ENCODE measurements at places on chromosomes 1 and 21. TPM values are rescaled to one million over a fixed set of nuclear protein-coding genes. Genes with fewer than 3 reads are reported as not detected.

DNA sequence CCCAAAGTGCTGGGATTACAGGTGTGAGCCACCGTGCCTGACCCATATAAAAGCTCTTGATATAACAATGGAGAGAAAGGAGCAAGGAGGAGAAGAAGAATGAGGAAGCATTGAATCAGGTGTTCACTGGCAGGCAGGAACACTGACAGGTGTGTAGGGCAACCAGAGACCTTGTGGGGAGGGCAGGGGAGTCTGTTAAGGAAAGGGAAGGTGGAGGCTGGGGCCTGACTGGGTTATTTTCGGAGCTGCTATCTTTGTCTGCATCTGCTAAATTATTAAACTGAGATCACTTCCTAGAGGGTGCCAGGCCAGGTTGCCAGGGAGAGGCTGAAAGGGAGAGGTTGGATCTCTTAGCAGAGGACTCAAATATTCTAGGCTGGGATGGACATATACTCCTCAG, 6.8 kb upstream of the TRNP1 start:
- peaks cover 18% of the 10 kb centered on the region for H3K4me1 ChIP-seq
- H3K27me3 ChIP-seq = no peaks in the 10 kb centered on the region
- no peak overlapping the region for H3K4me3 ChIP-seq
- no peak overlapping the region for H3K27ac ChIP-seq
- H3K36me3 ChIP-seq = no peaks in the 10 kb centered on the region

GRCh38 chr1:168693197-168693871, 35.7 kb downstream of the DPT start:
- H3K4me3 ChIP-seq = no peak overlapping the region
- peak overlapping the region; percentile 54 for H3K27ac ChIP-seq
- H3K27me3 ChIP-seq = peaks cover 9% of the 10 kb centered on the region
- no peaks in the 10 kb centered on the region for H3K36me3 ChIP-seq
- DNase-seq = no peak
- H3K4me1 ChIP-seq = peaks cover 29% of the 10 kb centered on the region

Gene DMRTA2
- total RNA-seq = 0.20 TPM

DNA sequence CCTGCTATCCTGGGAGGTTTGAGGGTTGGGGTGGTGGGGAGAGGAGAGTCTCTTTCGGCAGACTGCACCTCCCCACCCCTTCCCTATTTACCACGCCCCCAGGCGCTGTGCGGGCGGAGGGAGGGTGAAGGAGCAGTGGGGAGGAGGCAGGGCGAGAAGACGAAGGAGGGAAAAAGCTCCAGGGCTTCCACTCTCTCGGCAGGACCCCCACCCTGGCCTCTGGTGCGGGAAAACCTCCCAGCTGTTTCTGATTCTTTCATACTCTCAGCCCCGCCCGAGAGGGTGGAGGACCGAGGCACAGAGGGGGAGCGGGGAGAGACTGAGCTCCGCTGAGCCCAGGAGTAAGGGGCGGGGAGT, 866 bp upstream of the WNT2B start:
- no peak for DNase-seq
- H3K27ac ChIP-seq = no peak overlapping the region
- peak overlapping the region; percentile 62 for H3K4me3 ChIP-seq
- H3K27me3 ChIP-seq = peaks cover 92% of the 10 kb centered on the region
- no peaks in the 10 kb centered on the region for H3K36me3 ChIP-seq

GRCh38 chr1:184050636-184051035, 894 bp upstream of the TSEN15 start:
- H3K36me3 ChIP-seq = peaks cover 7% of the 10 kb centered on the region
- peak overlapping the region; percentile 93 for H3K4me3 ChIP-seq
- no peak for DNase-seq
- peak overlapping the region; percentile 100 for H3K27ac ChIP-seq
- H3K4me1 ChIP-seq = peaks cover 12% of the 10 kb centered on the region

GRCh38 chr1:1342061-1342562, 7.1 kb downstream of the DVL1 start:
- H3K27ac ChIP-seq = no peak overlapping the region
- H3K27me3 ChIP-seq = no peaks in the 10 kb centered on the region
- H3K4me3 ChIP-seq = no peak overlapping the region
- peaks cover under 1% of the 10 kb centered on the region for H3K4me1 ChIP-seq
- H3K36me3 ChIP-seq = peaks cover 9% of the 10 kb centered on the region
- no peak for DNase-seq

GRCh38 chr1:214453109-214453722, 98.2 kb downstream of the PTPN14 start:
- H3K27ac ChIP-seq = no peak overlapping the region
- H3K27me3 ChIP-seq = no peaks in the 10 kb centered on the region
- no peak for DNase-seq
- peaks cover 7% of the 10 kb centered on the region for H3K36me3 ChIP-seq
- peaks cover 12% of the 10 kb centered on the region for H3K4me1 ChIP-seq

GRCh38 chr1:34806396-34806795, 13.6 kb downstream of the GJA4 start:
- no peaks in the 10 kb centered on the region for H3K4me1 ChIP-seq
- DNase-seq = no peak
- H3K27ac ChIP-seq = no peak overlapping the region
- H3K36me3 ChIP-seq = peaks cover 3% of the 10 kb centered on the region
- no peaks in the 10 kb centered on the region for H3K27me3 ChIP-seq

GRCh38 chr1:115710859-115711624, 57.5 kb downstream of the CASQ2 start:
- H3K36me3 ChIP-seq = no peaks in the 10 kb centered on the region
- no peak for DNase-seq
- H3K4me3 ChIP-seq = no peak overlapping the region
- H3K27me3 ChIP-seq = no peaks in the 10 kb centered on the region
- H3K27ac ChIP-seq = no peak overlapping the region

- H3K27me3 ChIP-seq = no peaks in the 10 kb centered on the region
- no peaks in the 10 kb centered on the region for H3K4me1 ChIP-seq
- no peak overlapping the region for H3K4me3 ChIP-seq
- no peak overlapping the region for H3K27ac ChIP-seq
Observed at GRCh38 chr1:194503209-194503608, 1316.8 kb upstream of the B3GALT2 start.

GRCh38 chr1:66168467-66168887, 365.5 kb upstream of the SGIP1 start:
- H3K4me1 ChIP-seq = peaks cover 3% of the 10 kb centered on the region
- H3K4me3 ChIP-seq = no peak overlapping the region
- H3K27me3 ChIP-seq = no peaks in the 10 kb centered on the region
- no peak overlapping the region for H3K27ac ChIP-seq
- DNase-seq = no peak
- H3K36me3 ChIP-seq = no peaks in the 10 kb centered on the region

GRCh38 chr1:163697137-163697536, 375.4 kb downstream of the NUF2 start:
- H3K27ac ChIP-seq = no peak overlapping the region
- no peak for DNase-seq
- no peaks in the 10 kb centered on the region for H3K27me3 ChIP-seq
- no peaks in the 10 kb centered on the region for H3K36me3 ChIP-seq
- H3K4me3 ChIP-seq = no peak overlapping the region
- no peaks in the 10 kb centered on the region for H3K4me1 ChIP-seq
